Activated T-cell treated with anti-CD3 and anti-CD28 coated beads, Interleukin-2, amount 50 U/mL, for 72 hours (primary cell): ENCODE measurements at places on chromosomes 12 and 14. TPM values are rescaled to one million over a fixed set of nuclear protein-coding genes. Genes with fewer than 3 reads are reported as not detected.

DNA sequence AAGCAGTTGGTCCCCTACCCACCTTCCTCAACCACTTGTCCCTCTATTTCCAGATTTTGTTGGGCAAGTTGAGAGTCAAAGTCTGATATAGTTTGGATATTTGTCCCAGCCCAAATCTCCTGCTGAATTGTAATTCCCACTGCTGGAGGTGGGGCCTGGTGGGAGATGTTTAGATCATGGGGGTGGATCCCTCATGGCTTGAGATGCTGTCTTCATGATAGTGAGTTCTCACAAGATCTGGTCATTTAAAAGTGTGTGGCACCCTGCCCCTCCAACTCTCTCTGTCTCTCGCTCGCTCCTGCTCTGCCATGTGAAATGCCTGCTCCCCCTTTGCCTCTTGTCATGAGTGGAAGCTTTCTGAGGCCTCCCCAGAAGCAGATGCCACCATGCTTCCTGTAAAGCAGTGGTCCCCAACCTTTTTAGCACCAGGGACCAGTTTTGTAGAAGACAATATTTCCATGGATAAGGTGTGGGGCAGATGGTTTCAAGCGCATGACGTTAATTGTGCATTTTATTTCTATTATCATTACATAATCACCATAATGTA is 37.3 kb upstream of the BCL11B start:
- no peaks in the 10 kb centered on the region for H3K4me1 ChIP-seq
- no peaks in the 10 kb centered on the region for H3K27me3 ChIP-seq
- no peak overlapping the region for H3K27ac ChIP-seq
- H3K36me3 ChIP-seq: peaks cover 2% of the 10 kb centered on the region
- DNase-seq: no peak
- H3K4me3 ChIP-seq: no peak overlapping the region

DNA sequence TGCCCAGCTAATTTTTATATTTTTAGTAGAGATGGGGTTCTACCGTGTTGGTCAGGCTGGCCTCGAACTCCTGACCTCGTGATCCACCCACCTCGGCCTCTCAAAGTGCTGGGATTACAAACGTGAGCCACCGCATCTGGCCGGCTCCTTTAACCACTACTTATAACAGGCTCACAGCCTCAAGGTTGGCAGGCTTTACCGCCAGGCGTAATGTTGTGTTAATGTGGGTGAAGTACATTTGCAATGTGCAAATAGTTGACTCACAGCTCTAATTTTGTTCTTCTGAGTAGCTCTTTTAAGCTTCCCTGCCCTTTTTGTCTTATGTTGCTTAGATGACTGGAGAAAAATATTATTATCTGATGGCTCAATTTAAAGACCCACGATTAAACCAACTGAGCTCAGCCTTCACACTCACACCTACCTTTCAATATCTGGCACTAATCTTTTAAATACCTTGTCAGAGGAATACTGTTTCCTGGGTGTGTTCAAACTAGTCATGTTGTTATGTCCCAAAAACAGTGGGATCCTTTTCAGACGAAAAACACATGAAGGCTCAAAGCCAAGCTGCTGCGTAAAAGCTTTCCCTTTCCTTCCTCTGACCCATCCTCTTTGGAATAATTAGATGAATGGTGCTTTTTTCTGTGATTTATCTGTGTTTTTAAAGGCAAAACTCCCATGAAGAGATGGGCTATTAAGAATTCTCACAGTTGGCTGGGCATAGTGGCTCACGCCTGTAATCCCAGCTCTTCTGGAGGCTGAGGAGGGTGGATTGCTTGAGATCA is 57.2 kb upstream of the USP44 start:
- no peak overlapping the region for H3K27ac ChIP-seq
- no peaks in the 10 kb centered on the region for H3K27me3 ChIP-seq
- H3K36me3 ChIP-seq: no peaks in the 10 kb centered on the region
- H3K4me3 ChIP-seq: no peak overlapping the region

DNA sequence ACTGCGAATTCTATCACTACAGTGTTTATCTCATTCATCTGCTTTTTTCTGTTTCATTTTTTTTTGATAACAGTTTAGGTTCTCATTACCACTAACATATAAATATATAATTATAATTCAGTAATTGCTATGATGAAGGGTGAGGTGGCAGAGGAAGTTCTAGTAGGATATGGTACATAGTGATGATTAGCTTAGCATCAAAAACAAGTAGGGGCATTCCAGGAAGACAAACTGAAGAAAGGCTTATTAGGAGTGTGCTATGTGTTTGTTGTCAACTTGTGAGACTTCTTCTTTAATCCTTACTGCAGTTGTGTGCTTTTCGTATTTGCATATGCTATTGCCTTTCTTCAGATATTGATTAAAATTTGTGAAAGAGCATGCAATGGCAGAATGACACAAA is 20.6 kb downstream of the FUT8 start:
- peaks cover 63% of the 10 kb centered on the region for H3K4me1 ChIP-seq
- H3K4me3 ChIP-seq: peak overlapping the region; percentile 74
- no peak for DNase-seq

- H3K27me3 ChIP-seq: no peaks in the 10 kb centered on the region
- no peak for DNase-seq
- peaks cover 73% of the 10 kb centered on the region for H3K36me3 ChIP-seq
- H3K4me3 ChIP-seq: peak overlapping the region; percentile 98
- H3K4me1 ChIP-seq: peaks cover 79% of the 10 kb centered on the region
- H3K27ac ChIP-seq: peak overlapping the region; percentile 100
These were observed 5.0 kb downstream of the HNRNPC start for GRCh38 chr14:21264025-21264801.

GRCh38 chr12:68773582-68773981 is 27.6 kb downstream of the SLC35E3 start:
- no peak overlapping the region for H3K27ac ChIP-seq
- no peak for DNase-seq
- peaks cover 14% of the 10 kb centered on the region for H3K4me1 ChIP-seq
- H3K36me3 ChIP-seq: no peaks in the 10 kb centered on the region
- H3K4me3 ChIP-seq: no peak overlapping the region
- H3K27me3 ChIP-seq: no peaks in the 10 kb centered on the region

DNA sequence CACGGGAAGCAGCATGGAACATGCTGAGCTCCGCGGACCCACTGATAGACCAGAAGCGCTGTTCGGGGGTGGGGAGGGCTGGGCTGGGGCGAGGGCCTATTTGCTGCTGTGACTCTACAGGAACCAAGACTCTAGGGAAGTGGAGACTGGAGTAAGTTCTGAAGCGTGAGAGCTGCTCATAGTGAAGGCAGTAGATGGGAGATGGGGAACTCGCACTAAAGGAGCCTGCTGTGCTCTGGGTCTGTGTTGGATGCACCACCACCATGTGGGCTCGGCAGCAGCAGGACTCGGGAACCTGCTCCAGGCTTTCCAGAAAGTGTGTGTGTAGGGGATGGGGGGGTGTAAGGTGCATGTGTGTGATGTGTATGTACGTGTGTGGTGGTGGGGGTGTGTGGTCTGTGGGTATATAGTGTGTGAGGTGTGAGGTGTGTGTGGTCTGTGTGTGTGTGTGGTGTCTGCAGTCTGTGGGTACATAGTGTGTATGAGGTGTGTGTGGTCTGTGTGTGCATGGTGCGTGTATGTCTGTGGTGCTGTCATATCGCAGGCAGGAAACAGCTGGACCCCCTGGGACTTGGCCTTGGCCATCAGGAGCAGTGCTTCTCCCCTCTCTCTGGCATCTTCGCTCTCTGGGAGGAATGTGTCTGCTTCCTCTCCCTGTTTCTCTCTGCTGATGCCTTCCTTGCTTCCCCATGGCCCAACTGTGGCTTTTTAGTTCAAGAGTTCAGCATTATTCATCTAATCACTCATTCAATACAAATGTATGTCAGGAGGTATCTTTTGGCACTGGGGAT is 378.9 kb downstream of the FUT8 start:
- no peaks in the 10 kb centered on the region for H3K4me1 ChIP-seq
- no peak overlapping the region for H3K27ac ChIP-seq
- H3K4me3 ChIP-seq: no peak overlapping the region
- DNase-seq: peak; percentile 40
- peaks cover 4% of the 10 kb centered on the region for H3K27me3 ChIP-seq

DNA sequence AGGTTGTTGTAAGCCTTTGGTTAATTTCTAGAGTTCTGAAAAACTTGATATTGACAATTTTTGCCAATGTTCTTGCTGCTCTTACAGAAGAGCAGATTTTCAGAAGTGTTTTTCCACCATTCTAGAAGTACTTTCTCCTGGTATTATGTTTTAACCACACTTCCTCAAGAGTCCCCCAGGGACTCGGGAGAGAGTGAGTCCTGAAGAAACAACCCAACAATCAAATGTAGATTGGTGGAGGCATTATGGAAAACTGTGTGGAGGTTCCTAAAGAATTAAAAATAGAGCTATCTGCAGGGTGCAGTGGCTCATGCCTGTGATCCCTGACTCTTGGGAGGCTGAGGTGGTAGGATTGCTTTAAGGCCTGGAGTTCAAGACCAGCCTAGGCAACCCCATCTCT is 26.7 kb downstream of the OR10P1 start:
- H3K27me3 ChIP-seq: peaks cover 13% of the 10 kb centered on the region
- H3K4me3 ChIP-seq: no peak overlapping the region
- no peaks in the 10 kb centered on the region for H3K36me3 ChIP-seq
- DNase-seq: no peak

DNA sequence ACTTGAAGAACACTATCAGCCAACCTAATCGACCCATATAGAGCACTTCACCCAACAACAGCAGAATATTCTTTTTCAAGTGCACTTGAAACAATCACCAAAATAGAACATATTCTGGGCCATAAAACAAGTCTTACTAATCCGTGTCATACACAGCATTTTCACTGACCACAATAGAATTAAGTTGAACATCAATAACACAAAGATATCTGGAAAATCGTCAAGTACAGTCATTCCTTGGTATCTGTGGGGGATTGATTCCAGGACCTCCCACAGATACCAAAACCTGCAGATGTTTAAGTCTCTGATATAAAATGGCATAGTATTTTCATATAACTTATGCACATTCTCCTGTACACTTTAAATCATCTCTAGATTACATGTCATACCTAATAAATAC is 295.7 kb downstream of the BCL11B start:
- H3K27me3 ChIP-seq: no peaks in the 10 kb centered on the region
- H3K4me3 ChIP-seq: no peak overlapping the region
- no peak for DNase-seq
- no peak overlapping the region for H3K27ac ChIP-seq
- peaks cover 11% of the 10 kb centered on the region for H3K4me1 ChIP-seq
- no peaks in the 10 kb centered on the region for H3K36me3 ChIP-seq

- H3K4me1 ChIP-seq: no peaks in the 10 kb centered on the region
- H3K27me3 ChIP-seq: peaks cover 12% of the 10 kb centered on the region
- no peak overlapping the region for H3K4me3 ChIP-seq
- H3K27ac ChIP-seq: no peak overlapping the region
- H3K36me3 ChIP-seq: no peaks in the 10 kb centered on the region
These were observed 20.1 kb downstream of the PIWIL1 start for GRCh38 chr12:130357729-130358330.

DNA sequence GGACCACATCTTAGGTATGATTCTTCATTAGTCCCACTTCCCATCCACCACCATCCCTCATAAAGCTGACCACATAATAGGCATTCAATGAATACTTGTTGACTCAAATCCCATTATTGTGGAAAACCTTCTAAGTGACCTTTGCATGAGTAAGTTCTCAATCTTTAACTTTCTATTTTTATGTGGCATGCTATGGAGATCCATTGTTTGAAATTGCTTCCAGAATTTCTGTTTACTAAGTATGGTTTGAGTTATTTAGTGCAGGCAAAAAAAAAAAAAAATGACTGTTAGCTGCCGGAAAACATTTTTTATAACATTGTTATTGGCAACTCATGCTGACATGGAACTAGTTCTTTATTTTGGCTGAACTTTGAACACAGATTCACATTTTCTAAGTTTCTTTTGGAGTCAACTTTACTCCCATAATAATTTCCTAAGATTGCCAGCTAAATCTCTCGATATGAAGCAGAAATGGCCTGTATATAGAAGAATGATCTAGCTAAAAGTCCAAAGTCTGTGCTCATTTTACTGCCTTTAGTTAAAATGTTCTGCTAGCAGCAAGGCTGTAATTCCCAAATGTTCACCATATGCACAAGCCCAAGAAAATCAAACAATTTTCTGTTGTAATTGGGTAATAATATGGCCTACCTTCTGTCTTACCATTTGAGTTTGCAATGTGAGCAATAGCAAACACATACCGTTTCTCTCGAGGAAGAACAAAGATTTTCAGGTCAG is 77.9 kb downstream of the PTGER2 start:
- H3K4me3 ChIP-seq: no peak overlapping the region
- no peaks in the 10 kb centered on the region for H3K4me1 ChIP-seq
- no peak for DNase-seq
- H3K27me3 ChIP-seq: peaks cover 6% of the 10 kb centered on the region
- H3K36me3 ChIP-seq: peaks cover under 1% of the 10 kb centered on the region

GRCh38 chr14:96583569-96584041 is 81.4 kb downstream of the PAPOLA start:
- peaks cover 11% of the 10 kb centered on the region for H3K27me3 ChIP-seq
- no peaks in the 10 kb centered on the region for H3K36me3 ChIP-seq
- peaks cover 2% of the 10 kb centered on the region for H3K4me1 ChIP-seq
- no peak overlapping the region for H3K4me3 ChIP-seq
- no peak for DNase-seq

DNA sequence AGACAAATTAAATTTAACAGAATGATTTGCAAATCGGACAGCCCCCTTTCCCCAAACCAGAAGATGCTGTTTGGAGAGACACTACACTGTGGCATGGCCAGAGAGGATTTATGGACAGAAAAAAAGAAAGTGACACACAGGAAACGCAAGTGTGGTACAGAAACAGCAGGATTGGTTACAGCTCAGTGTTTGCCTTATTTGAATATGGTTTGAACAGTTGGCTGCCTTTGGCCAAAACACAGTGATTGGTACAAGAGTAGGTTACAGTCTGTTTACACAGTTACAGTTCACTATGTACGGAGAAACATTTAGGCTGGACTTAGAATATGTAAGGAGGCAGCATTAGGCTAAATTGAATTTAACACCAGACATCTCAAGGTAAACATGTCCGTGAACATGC is 335.3 kb downstream of the NPAS3 start:
- no peaks in the 10 kb centered on the region for H3K4me1 ChIP-seq
- H3K36me3 ChIP-seq: no peaks in the 10 kb centered on the region
- DNase-seq: no peak
- no peak overlapping the region for H3K4me3 ChIP-seq
- no peaks in the 10 kb centered on the region for H3K27me3 ChIP-seq

GRCh38 chr14:52786887-52787286 is 4.5 kb downstream of the GNPNAT1 start:
- H3K36me3 ChIP-seq: no peaks in the 10 kb centered on the region
- peaks cover 29% of the 10 kb centered on the region for H3K4me1 ChIP-seq
- DNase-seq: no peak

DNA sequence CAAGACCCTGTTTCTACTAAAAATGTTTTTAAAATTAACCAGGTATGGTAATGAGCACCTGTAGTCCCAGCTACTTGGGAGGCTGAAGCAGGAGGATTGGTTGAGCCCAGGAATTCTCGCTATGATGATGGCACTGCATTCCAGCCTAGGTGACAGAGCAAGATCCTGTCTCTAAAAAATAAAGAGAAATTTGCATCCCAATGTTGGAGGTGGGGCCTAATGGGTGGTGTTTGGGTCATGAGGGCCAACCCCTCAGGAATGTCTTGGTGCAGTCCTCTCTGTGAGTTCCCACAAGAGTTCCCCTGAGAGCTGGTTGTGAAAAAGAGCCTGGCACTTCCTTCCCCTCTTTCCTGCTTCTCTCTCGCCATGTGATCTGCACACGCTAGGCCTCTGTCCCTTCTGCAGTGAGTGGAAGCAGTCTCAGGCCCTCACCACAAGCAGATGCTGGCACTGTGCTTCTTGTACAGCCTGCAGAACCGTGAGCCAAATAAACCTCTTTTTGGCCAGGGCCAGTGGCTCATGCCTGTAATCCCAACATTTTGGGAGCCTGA is 11.3 kb downstream of the ACOT6 start:
- peaks cover 7% of the 10 kb centered on the region for H3K4me1 ChIP-seq
- no peak overlapping the region for H3K27ac ChIP-seq
- no peaks in the 10 kb centered on the region for H3K36me3 ChIP-seq
- DNase-seq: no peak
- no peaks in the 10 kb centered on the region for H3K27me3 ChIP-seq

GPRC5D gene
- total RNA-seq: not detected

CYP27B1 gene
- 14.7 TPM for total RNA-seq

MUCL1 gene
- total RNA-seq: not detected

CLEC6A gene
- not detected for total RNA-seq
